ENCODE measurements at places on chromosomes 7 and 10.
A peak's percentile ranks its signal among the peaks of the same experiment; 100 is the strongest.

DNA sequence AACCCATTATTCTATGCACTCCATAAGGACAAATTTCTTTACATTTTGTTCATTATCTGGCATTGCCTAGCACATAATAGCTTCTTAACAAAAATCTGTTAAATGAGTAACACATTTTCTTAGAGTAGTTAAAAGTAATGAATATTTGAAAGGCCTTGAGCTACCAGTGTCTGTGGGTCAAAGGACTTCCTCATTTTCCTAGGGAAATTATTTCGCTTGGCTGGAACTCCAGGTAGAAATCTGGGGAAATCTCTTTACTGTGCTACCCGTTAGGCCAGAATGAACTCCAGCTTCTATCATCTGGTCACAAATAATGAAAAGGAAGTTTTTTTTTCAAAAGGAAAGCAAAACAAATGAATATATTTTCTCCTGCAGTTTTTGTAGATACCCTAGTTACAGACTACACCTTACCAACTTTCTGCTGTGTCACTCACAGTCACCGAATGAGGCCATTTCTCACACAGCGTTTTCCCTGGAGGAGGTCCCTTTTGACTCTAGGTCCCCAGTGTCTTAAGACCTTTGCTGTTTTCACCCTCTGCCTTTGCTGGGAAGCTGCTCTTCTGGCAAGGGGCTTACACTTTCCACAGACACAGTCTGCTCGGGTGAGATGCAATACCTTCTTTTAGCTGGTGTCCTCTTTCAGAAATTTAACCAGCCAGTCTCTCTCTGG lies 1.6 kb downstream of the SAMD9L start:
- DNase-seq, result no peak
- H3K27ac ChIP-seq, result no peak overlapping the region
- H3K27me3 ChIP-seq, result no peaks in the 10 kb centered on the region

- peaks cover 36% of the 10 kb centered on the region for H3K4me1 ChIP-seq
- peak overlapping the region; percentile 94 for H3K27ac ChIP-seq
- H3K27me3 ChIP-seq, result no peaks in the 10 kb centered on the region
- no peak for DNase-seq
- H3K4me3 ChIP-seq, result peak overlapping the region; percentile 59
These were observed 1.5 kb downstream of the KMT2E start for GRCh38 chr7:105015390-105015965.

- no peaks in the 10 kb centered on the region for H3K36me3 ChIP-seq
- H3K27me3 ChIP-seq, result no peaks in the 10 kb centered on the region
- DNase-seq, result no peak
- H3K27ac ChIP-seq, result no peak overlapping the region
These were observed 381.1 kb upstream of the SEMA3D start for GRCh38 chr7:85567983-85568382.

DNA sequence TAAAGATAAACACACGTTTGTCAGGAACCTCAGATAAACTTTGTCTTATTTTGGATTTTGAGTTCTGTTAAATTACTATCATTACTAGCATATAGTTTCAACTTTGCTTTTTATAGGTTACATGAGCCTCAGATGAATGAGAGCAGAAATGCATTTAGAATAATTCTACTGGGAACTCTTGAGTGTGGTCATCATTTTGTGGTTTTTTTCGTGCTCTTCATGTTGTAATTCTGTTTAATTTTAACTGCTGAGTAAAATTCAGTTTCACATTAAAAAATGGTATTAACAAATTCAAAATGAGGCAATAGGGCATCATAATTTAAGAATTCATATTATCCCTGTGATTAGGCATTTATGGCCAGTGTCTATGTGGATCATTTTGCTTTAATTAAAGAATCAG lies 72.9 kb downstream of the GNAI1 start:
- no peak for DNase-seq
- H3K36me3 ChIP-seq, result peaks cover 72% of the 10 kb centered on the region
